CD4-positive, CD25-positive, alpha-beta regulatory T cell (primary cell): ENCODE measurements at places on chromosomes 4 and X. TPM values are rescaled to one million over a fixed set of nuclear protein-coding genes. Genes with fewer than 3 reads are reported as not detected.

Gene PGM2
- 22.1 TPM for total RNA-seq

GRCh38 chr4:186701788-186702187 is 21.9 kb downstream of the FAT1 start:
- H3K27me3 ChIP-seq: no peaks in the 10 kb centered on the region
- H3K4me3 ChIP-seq: no peak overlapping the region
- no peaks in the 10 kb centered on the region for H3K36me3 ChIP-seq

Gene ACE2
- total RNA-seq: not detected

- no peak overlapping the region for H3K4me3 ChIP-seq
- no peaks in the 10 kb centered on the region for H3K36me3 ChIP-seq
- no peak overlapping the region for H3K27ac ChIP-seq
- DNase-seq: no peak
- H3K27me3 ChIP-seq: no peaks in the 10 kb centered on the region
Observed at GRCh38 chrX:45447331-45447730, 246.7 kb upstream of the DIPK2B start.

DNA sequence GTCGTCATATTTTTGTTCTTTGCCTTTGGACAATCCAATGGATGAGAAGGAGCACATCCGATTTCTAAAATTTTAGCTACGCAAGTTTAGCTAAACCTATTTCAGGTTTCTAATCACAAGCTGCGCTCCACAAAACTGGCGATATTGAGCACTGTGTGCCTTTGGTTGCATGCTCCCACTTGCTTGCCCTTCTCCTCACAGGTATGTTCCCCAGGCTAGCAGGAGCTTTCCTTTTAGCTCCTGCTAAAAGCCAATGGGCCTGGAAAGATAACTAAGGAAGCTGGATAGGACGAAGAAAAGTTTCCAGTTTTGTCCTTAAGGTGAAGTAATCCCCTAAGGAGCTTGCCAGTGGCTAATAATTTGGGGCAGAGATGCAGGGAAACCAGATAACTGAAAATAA is 975.2 kb downstream of the FSTL5 start:
- H3K27ac ChIP-seq: no peak overlapping the region
- no peaks in the 10 kb centered on the region for H3K4me1 ChIP-seq
- no peak for DNase-seq
- H3K36me3 ChIP-seq: no peaks in the 10 kb centered on the region

GRCh38 chr4:162461952-162462351 is 298.2 kb upstream of the FSTL5 start:
- H3K36me3 ChIP-seq: no peaks in the 10 kb centered on the region
- H3K4me1 ChIP-seq: no peaks in the 10 kb centered on the region
- no peaks in the 10 kb centered on the region for H3K27me3 ChIP-seq
- no peak for DNase-seq
- no peak overlapping the region for H3K4me3 ChIP-seq
- H3K27ac ChIP-seq: no peak overlapping the region

DNA sequence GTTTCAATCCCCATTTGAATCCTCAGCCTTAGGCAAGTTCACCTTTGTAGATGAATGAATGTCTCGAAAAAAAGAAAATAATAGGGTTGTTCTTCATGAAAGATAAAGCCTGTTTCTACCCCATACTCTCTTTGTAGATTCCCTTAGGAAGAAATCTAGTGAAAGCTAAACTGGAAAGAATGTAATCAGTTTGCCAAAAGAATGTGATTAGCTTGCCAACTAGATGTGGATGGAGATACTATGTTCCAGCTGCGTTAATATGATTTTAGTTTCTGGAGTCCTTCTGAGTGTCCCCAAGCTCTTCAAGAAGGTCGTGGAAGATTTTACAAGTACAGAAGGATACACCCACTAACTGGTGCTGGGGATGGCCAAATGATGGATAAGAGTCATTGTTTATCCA is 162.3 kb upstream of the EDNRA start:
- DNase-seq: no peak
- no peaks in the 10 kb centered on the region for H3K4me1 ChIP-seq
- H3K27ac ChIP-seq: no peak overlapping the region
- H3K36me3 ChIP-seq: no peaks in the 10 kb centered on the region
- peaks cover 1% of the 10 kb centered on the region for H3K27me3 ChIP-seq

GRCh38 chrX:120302434-120302833 is 8.8 kb downstream of the TMEM255A start:
- H3K36me3 ChIP-seq: no peaks in the 10 kb centered on the region
- no peak overlapping the region for H3K27ac ChIP-seq
- H3K4me1 ChIP-seq: peaks cover 15% of the 10 kb centered on the region
- no peak overlapping the region for H3K4me3 ChIP-seq

DNA sequence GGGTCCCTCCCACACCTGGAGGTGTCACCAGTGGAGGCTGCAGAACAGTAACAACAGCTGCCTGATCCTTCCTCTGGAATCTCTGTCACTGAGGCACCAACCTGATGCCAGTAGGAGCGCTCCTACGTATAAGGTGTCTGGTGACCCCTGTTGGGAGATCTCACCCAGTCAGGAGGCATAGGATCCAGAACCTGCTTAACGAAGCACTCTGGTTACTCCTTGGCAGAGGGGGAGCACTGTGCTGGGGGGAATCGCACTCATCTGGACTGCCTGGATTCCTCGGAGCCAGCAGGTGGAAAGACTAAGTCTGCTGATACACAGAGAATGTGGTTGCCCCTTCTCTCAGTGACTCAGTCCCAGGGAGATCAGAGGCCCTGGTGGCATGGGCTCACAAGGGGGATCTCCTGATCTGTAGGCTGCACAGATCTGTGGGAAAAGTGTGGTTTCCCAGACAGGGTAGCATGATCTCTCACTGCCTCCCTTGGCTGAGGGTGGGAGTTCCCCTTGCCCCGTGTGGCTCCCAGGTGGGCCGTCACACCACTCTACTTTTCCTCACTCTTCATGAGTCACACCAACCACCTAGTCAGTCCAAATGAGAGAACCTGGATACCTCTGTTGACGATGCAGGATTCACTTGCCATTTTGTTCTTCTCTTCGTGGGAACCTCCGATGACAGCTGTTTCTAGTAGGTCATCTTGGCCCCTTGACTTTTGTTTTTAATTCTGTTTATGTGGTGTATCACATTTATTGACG is 305.9 kb downstream of the IDS start:
- H3K27me3 ChIP-seq: no peaks in the 10 kb centered on the region
- DNase-seq: no peak
- H3K27ac ChIP-seq: no peak overlapping the region
- no peaks in the 10 kb centered on the region for H3K4me1 ChIP-seq
- no peak overlapping the region for H3K4me3 ChIP-seq

DNA sequence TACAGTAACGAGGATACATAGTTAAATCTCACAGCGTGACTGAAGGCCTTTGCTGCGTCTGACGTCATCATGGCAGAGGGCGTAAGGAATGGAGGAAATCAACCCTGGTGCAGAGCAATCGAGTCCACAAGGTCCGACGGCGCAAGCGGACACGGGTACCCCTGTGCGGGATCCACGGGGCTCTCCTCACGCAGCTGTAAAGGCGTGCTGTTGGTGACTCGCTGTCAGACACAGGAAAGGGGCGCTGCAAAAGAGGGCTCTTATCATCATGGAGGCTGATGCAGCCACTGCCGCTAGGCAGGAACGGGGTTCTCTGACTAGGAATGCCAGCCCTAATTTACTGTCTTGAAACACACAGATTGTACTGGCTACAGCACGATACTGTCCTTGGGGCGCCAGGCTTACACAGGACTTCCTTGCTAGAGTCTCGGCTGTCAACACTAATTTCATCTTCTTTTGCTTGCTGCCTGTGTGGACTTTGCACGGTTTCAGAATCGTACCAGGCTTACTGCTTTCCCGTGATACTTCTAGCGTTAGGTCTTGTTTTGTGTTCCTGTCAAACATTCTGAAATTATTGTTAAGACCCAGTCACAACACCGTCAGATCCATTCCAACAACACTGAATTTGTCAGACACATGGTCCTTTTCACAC is 13.6 kb downstream of the RNF212 start:
- DNase-seq: no peak
- no peaks in the 10 kb centered on the region for H3K4me1 ChIP-seq
- H3K27me3 ChIP-seq: no peaks in the 10 kb centered on the region

GRCh38 chr4:82525307-82525911 is 36.4 kb downstream of the TMEM150C start:
- DNase-seq: no peak
- H3K36me3 ChIP-seq: no peaks in the 10 kb centered on the region
- H3K4me1 ChIP-seq: no peaks in the 10 kb centered on the region
- H3K27ac ChIP-seq: no peak overlapping the region
- no peak overlapping the region for H3K4me3 ChIP-seq

DNA sequence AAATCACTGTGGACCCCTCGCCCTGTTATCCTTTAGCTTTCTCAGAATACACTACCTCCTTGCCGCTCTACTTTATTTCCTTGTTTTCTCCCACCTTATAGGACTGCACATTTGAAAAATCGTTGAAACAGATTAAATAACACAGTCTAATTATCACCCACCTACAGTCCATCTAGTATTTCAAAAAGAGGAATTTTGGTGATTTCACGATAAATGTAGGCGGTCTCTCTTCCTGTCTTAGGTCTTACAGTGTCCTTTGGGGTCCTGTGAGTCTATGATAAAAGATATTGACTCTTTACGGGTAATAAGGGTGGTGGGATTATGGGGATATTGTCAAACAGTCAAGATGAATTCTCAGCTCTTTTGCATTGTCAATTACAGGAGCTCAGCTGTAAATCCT is 2.4 kb upstream of the TBL1X start:
- peak overlapping the region; percentile 51 for H3K27ac ChIP-seq
- H3K27me3 ChIP-seq: no peaks in the 10 kb centered on the region
- peak overlapping the region; percentile 64 for H3K4me3 ChIP-seq
- H3K4me1 ChIP-seq: peaks cover 32% of the 10 kb centered on the region

Gene GNPDA2
- total RNA-seq: 8.3 TPM

DNA sequence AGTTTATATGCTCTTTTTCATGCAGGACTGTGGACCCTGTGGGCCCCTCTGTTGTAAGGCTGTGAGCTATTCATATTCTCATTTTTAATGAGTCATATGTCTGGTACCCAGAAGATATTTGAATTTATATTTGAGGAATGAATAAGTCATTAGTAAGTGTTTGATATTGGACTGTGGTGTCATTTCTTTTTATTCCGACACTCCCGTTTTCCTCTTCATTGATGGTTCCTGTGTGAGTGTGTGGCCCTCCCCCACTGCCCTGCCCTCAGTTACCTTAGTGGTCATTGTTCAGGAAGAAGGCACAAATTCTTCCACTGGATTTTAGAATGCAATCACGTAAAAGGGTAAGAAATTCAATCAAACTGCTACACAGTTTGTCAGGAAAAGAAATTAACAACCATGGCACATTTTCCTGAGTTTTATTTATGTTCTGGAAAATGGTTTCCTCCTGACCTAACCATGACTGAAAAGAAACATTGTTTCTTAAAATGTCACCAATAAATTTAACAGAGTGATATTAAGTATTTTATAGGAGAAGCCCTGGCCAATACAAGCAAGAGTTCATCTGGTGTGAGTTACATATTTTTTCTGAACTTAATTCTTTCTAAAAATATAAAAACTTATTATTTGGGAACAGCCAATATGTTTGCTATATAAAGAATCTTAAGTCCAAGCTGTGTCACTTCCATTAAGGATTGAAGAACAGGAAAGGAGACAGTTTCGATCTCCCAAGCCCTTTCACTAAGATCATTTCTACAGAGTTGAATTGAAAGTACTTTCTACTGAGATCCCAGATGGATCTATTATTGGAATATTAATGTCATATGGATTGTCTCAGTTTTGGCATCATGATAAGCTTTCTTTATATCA is 370.5 kb upstream of the ANXA10 start:
- H3K4me1 ChIP-seq: no peaks in the 10 kb centered on the region
- H3K27ac ChIP-seq: no peak overlapping the region
- no peak overlapping the region for H3K4me3 ChIP-seq
- H3K27me3 ChIP-seq: no peaks in the 10 kb centered on the region
- H3K36me3 ChIP-seq: no peaks in the 10 kb centered on the region
- DNase-seq: no peak

GRCh38 chr4:82718162-82718940 is 80.2 kb downstream of the SCD5 start:
- no peaks in the 10 kb centered on the region for H3K36me3 ChIP-seq
- H3K27me3 ChIP-seq: no peaks in the 10 kb centered on the region
- no peak for DNase-seq
- no peak overlapping the region for H3K4me3 ChIP-seq
- H3K4me1 ChIP-seq: no peaks in the 10 kb centered on the region

- no peak for DNase-seq
- no peaks in the 10 kb centered on the region for H3K36me3 ChIP-seq
- no peak overlapping the region for H3K4me3 ChIP-seq
Observed at GRCh38 chr4:43816116-43816515, 632.5 kb downstream of the KCTD8 start.

DNA sequence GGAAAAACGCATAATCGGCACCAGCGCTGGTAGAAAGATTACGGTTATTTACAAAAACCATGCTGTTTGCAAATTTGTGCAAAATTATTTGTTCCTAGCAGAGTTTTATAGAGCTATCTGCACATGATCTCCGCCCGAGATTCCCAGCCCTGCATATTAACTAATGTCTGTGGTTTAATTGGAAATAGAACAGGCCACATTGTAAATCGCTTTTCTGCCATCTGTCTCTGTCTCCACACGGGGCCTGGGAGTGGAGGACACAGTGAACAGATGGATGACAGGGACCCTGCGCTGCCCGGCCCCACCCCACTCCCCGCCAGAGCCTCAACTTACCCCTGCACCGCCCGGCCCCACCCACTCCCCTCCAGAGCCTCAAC is 126.9 kb downstream of the FAM53A start:
- H3K36me3 ChIP-seq: no peaks in the 10 kb centered on the region
- H3K27me3 ChIP-seq: no peaks in the 10 kb centered on the region
- H3K4me1 ChIP-seq: no peaks in the 10 kb centered on the region
- no peak overlapping the region for H3K4me3 ChIP-seq
- H3K27ac ChIP-seq: no peak overlapping the region
- DNase-seq: no peak

GRCh38 chr4:78020677-78021076 is 36.4 kb upstream of the FRAS1 start:
- no peak overlapping the region for H3K4me3 ChIP-seq
- no peaks in the 10 kb centered on the region for H3K27me3 ChIP-seq
- no peak for DNase-seq
- H3K4me1 ChIP-seq: no peaks in the 10 kb centered on the region

- H3K4me1 ChIP-seq: no peaks in the 10 kb centered on the region
- no peak overlapping the region for H3K27ac ChIP-seq
- H3K4me3 ChIP-seq: no peak overlapping the region
- H3K36me3 ChIP-seq: no peaks in the 10 kb centered on the region
- DNase-seq: no peak
- H3K27me3 ChIP-seq: no peaks in the 10 kb centered on the region
Observed at GRCh38 chr4:19727141-19727540, 524.6 kb upstream of the SLIT2 start.

Gene F8A3
- 4.8 TPM for total RNA-seq

Gene TMEM154
- 36.3 TPM for total RNA-seq
